ENCODE measurements at places on chromosomes 4 and X.

- no peak for DNase-seq
Measured at GRCh38 chrX:11725631-11726442, 32.2 kb upstream of the MSL3 start.

GRCh38 chr4:80071604-80072227 is 1.3 kb downstream of the ANTXR2 start:
- DNase-seq: no peak

GRCh38 chrX:98379134-98379533 is 1495.4 kb downstream of the RPA4 start:
- DNase-seq: no peak

DNA sequence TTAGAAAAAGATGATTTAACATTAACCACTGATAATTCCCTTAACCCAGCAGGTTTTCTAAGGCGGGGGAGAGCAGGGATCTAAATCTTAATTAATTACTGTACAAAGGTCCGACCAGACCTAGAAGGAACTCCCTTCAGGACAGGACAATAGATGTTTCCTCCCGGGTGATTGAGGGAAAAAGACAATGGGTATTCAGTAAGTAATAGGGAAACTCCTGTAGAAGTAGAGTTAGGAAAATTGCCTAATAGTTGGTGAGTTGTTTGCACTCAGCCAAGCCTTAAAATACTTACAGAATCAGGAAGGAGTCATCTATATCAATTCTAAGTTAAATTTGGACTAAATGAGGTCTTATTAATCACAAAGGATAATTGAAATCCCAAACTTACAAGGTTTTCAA is 5.8 kb upstream of the SRD5A3 start:
- no peak for DNase-seq

Measured in activated CD4-positive, alpha-beta T cell treated with anti-CD3 and anti-CD28 coated beads, Interleukin-2, Interleukin-4, amounts not matched to agents 100 ng/mL and 50 ng/mL, durations not matched to agents 16 hours and 8 hours (primary cell).